ENCODE measurements at places on chromosomes 6 and 20.
A peak's percentile ranks its signal among the peaks of the same experiment; 100 is the strongest.

DNA sequence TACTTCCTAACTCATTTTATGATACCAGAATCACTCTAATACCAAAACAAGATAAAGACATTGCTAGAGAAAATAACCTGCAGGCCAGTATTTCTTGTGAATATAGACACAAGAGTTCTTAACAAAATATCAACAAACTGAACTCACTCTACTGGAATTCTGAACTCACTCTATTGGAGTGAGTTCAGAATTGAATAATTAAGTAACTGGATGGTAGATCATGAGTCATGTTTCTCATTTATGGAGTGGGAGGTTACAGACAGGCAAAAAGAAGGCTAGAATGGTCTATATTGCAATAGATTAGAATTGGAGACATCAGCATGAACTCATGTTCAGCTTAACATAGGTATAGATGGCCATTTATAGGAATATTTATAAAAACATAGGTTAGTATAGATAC lies 26.6 kb upstream of the C6orf58 start:
- H3K36me3 ChIP-seq: no peaks in the 10 kb centered on the region
- H3K4me3 ChIP-seq: no peak overlapping the region
- peaks cover 5% of the 10 kb centered on the region for H3K27me3 ChIP-seq
- H3K27ac ChIP-seq: no peak overlapping the region

GRCh38 chr6:3383525-3383924 lies 73.3 kb downstream of the SLC22A23 start:
- H3K27ac ChIP-seq: no peak overlapping the region
- peaks cover 20% of the 10 kb centered on the region for H3K4me1 ChIP-seq
- no peaks in the 10 kb centered on the region for H3K36me3 ChIP-seq
- DNase-seq: no peak
- peaks cover 24% of the 10 kb centered on the region for H3K27me3 ChIP-seq
- no peak overlapping the region for H3K4me3 ChIP-seq

- H3K4me1 ChIP-seq: peaks cover 6% of the 10 kb centered on the region
- H3K27ac ChIP-seq: no peak overlapping the region
- no peak overlapping the region for H3K4me3 ChIP-seq
- H3K27me3 ChIP-seq: no peaks in the 10 kb centered on the region
- H3K36me3 ChIP-seq: peaks cover 12% of the 10 kb centered on the region
These were observed 7.1 kb downstream of the TMEM74B start for GRCh38 chr20:1177680-1178079.

- DNase-seq: no peak
- H3K36me3 ChIP-seq: peaks cover 14% of the 10 kb centered on the region
- H3K4me1 ChIP-seq: peaks cover 32% of the 10 kb centered on the region
- no peak overlapping the region for H3K4me3 ChIP-seq
These were observed 247.9 kb downstream of the ZFAND3 start for GRCh38 chr6:38067263-38067980.

DNA sequence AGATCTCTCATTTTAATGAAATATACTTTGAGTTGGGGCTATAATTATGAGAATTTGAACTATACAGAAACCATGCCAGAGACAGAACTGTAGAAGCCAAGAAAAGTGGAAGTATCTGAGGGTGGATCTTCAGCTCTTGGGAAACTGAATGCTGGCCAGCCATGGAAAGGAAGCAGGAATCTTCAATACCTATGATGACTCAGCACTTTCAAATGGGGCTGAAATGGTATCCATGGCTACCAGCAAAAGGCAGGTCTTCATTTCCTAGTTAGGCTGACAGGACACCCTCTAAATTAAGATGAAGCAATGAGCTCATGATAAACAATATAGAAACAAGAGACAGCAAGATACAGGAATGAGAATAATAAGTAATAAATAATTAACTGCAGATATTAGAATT lies 171.3 kb downstream of the COL21A1 start:
- H3K27me3 ChIP-seq: no peaks in the 10 kb centered on the region
- H3K36me3 ChIP-seq: no peaks in the 10 kb centered on the region
- no peak for DNase-seq
- H3K27ac ChIP-seq: no peak overlapping the region
- H3K4me3 ChIP-seq: no peak overlapping the region

GRCh38 chr6:52514514-52514913 lies 62.3 kb downstream of the TRAM2 start:
- H3K4me3 ChIP-seq: no peak overlapping the region
- no peak overlapping the region for H3K27ac ChIP-seq
- H3K36me3 ChIP-seq: peaks cover 45% of the 10 kb centered on the region
- H3K27me3 ChIP-seq: no peaks in the 10 kb centered on the region
- no peaks in the 10 kb centered on the region for H3K4me1 ChIP-seq
- no peak for DNase-seq

GRCh38 chr6:114260810-114261209 lies 82.0 kb downstream of the HS3ST5 start:
- no peak overlapping the region for H3K27ac ChIP-seq
- DNase-seq: no peak
- H3K4me1 ChIP-seq: no peaks in the 10 kb centered on the region

DNA sequence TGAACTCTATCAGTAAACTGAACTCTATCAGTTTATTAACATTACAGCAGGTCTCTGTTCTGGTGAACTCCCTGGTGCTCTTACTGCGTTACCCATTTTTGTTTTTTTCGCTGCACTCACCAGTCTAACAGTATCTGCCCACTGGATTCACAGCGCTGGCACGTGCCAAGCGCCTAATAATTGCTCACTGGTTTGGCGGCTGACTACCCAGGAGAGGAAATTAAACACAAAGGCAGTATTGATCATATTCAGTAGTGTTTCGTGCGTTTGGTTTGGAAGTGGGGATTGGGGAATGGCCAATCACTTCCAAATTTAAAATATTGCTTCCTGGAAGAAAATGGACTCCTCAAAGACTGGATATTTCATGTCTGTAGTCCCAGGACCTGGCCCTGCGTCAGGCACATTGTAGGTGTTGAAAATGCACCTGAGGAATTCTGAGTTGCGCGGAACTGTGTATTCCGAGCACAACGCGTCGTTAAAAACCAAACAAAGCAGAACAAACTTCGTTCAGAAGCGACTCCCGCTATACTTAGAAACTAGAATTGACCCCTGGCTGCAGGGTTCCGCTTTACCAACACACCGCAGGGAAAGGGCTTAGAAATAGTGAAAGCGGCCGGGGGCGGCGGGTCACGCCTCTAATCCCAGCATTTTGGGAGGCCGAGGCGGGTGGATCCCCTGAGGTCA lies 1.1 kb upstream of the RPS12 start:
- H3K4me3 ChIP-seq: peak overlapping the region; percentile 100
- no peaks in the 10 kb centered on the region for H3K27me3 ChIP-seq
- H3K4me1 ChIP-seq: peaks cover 35% of the 10 kb centered on the region
- peak overlapping the region; percentile 97 for H3K27ac ChIP-seq
- DNase-seq: peak; percentile 33

DNA sequence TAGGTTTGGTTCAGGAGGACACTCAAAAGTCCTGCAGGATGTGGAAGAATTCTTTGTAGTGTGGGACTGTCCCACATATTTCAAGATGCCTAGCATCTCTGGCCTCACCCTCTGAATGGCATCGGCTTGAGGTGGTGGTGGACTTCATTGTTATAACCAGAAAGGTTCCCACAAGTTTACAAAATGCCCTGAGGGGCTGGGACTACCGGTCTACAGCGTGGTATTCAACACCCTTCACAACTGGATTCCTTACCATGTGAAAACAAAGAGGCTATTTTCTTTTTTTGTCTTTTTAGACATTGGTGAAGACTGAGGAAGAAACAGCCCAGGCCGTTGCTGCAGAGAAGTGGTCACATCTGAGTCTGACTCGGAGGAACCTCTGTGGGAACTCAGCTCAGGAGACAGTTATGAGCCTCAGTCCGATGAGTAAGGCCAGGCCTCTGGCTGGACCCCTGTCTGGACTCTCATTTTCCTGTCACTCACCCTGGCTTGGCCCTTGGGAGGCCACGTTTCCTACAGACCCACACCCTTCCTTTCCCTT lies 15.2 kb downstream of the PGBD1 start:
- peaks cover 3% of the 10 kb centered on the region for H3K36me3 ChIP-seq
- DNase-seq: no peak
- no peak overlapping the region for H3K4me3 ChIP-seq
- H3K27me3 ChIP-seq: no peaks in the 10 kb centered on the region
- no peak overlapping the region for H3K27ac ChIP-seq
- no peaks in the 10 kb centered on the region for H3K4me1 ChIP-seq

DNA sequence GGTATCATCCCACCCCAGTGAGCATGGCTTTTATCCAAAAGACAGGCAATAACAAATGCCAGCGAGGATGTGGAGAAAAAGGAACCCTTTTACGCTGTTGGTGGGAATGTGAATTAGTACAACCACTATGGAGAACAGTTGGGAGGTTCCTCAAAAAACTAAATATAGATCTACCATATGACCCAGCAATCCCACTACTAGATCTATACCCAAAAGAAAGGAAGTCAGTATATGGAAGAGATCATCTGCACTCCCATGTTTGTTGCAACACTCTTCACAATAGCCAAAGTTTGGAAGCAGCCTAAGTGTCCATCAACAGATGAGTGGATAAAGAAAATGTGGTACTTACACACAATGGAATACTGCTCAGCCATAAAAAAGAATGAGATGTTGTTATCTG lies 5.9 kb upstream of the KIAA1755 start:
- no peaks in the 10 kb centered on the region for H3K4me1 ChIP-seq
- no peaks in the 10 kb centered on the region for H3K36me3 ChIP-seq
- no peak overlapping the region for H3K27ac ChIP-seq

DNA sequence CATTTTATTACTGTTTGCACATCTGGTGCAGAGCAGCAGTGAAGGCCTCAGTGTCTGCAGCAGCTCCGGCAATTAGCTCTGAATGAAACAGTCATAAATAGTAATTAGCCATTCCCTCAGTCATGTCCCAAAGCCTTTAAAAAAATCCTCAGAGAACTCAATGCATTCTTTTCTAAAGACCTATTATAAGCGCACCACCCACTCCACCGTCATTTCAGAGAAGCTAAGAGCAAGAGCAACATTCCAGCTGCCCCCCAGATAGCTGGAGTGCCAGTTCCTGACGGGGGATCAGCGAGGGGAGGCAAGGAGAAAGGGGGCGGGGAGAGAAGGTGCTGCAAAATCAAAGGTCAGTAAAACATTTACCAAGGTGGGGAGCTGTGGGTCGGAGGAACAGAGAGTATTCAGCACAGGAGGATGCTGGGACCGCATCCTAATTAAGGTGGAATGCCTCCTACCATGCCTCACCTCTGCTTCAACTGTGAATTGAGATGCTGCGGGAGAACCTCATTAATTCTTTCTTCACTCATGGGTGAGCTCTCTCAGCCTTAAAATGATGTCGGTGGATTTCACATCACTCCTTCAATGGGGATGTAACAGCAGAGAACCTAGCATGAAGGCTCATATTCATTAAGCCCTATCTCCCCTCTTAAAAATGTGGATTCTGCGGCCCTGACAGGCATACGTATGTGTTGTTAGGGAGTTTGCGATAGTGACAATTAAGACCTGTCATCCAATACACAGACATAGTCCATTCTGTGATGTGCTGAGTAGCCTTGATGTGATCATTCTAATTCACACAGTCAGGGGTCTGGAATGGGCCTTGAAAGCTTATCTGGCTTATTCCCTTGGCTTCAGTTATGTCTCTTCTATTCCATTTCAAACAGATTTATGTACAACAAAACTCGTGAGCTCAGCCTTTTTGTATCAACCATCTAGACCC lies 469.5 kb upstream of the NRSN1 start:
- H3K4me1 ChIP-seq: no peaks in the 10 kb centered on the region
- no peaks in the 10 kb centered on the region for H3K36me3 ChIP-seq
- H3K4me3 ChIP-seq: no peak overlapping the region
- H3K27me3 ChIP-seq: no peaks in the 10 kb centered on the region
- no peak for DNase-seq

DNA sequence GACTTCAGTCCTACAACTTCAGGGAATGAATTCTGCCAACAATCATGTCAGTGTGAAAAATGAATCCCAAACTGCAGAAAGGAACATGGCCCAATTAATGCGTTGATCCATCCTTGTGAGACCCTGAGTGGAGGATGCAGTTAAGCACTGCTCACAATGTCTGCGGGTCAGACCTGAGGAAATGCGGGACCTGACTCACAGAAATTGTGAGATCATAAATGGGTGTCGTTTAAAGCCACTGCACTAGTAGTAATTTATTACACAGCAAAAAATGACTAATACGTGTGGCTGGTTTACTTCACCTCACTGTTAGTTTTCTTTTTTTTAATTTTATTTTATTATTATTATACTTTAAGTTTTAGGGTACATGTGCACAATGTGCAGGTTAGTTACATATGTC lies 505.0 kb downstream of the PRKN start:
- no peak overlapping the region for H3K27ac ChIP-seq
- no peak overlapping the region for H3K4me3 ChIP-seq
- H3K4me1 ChIP-seq: no peaks in the 10 kb centered on the region
- H3K36me3 ChIP-seq: peaks cover 2% of the 10 kb centered on the region

DNA sequence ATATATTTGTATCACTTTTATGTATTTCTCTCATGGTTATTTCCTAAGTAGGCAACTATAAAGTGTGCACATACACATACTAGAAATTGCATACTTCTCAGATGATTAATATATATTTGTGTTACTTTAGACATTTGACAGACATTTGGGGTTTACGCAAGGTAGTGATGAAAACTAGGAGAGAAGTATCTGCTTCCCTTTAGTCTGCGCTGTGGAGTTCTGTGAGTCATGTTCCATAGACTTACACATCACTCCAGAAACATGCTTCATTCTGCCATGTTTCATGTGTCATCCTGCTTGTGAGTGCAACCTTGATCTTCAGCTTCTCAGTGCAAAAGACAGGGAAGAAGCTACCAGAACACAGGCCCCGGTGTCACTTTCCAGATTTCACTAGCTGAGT lies 200.7 kb upstream of the BMP2 start:
- H3K4me1 ChIP-seq: no peaks in the 10 kb centered on the region
- no peak for DNase-seq
- no peak overlapping the region for H3K4me3 ChIP-seq
- no peaks in the 10 kb centered on the region for H3K27me3 ChIP-seq

DNA sequence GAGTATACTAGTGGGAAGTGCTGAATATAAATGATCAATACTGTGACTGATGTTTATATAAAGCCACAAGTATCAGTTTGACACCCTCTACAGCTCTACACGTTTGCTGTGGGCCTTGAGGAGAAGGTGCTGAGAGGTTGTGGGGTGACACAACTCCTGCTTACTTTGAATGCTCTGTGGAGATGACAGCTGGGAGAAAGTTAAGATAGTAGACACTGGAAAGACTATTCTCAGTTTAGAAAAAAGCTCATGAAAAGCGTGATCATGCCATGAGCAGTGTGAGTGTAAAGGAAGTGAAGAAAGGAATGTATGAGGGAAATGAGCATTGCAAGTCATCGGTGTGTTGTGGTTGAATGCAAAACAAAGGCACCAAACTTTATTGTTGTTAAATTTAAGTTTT lies 215.8 kb downstream of the UTRN start:
- no peak overlapping the region for H3K4me3 ChIP-seq
- H3K27me3 ChIP-seq: no peaks in the 10 kb centered on the region
- H3K36me3 ChIP-seq: peaks cover 59% of the 10 kb centered on the region
- DNase-seq: no peak
- H3K27ac ChIP-seq: peak overlapping the region; percentile 46

GRCh38 chr6:33008944-33009861 lies at the start of gene HLA-DOA:
TSS of gene HLA-DOA (minus strand) at chr6:33009591.
- peaks cover 32% of the 10 kb centered on the region for H3K4me1 ChIP-seq
- H3K27ac ChIP-seq: peak within 1 kb of the TSS; percentile 97
- peak; percentile 80 for DNase-seq
- peaks cover 29% of the 10 kb centered on the region for H3K36me3 ChIP-seq
